CD4-positive, alpha-beta T cell treated with Interferon gamma for 1 hour (primary cell): ENCODE measurements at places on chromosomes 11 and 22.

- DNase-seq, result no peak
Observed at GRCh38 chr11:121152764-121153163, 51.7 kb downstream of the TECTA start.

DNA sequence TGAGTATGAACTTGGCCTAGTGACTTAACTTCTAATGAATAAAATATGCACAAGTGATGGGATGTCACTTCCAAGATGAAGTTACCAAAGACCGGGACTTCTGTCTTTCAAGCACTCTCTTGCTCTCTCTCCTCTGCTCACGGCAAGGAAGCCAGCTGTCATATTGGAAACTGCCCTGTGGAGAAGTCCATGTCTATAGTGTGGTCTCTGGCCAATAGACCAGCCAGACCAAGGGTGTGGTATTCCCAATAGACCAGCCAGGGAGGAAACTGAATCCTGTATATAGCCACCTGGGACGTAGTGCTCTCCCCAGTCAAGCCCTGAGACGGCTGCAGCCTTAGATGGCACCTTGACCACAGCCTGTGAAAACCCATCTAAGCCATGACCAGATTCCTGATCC, 93.2 kb upstream of the ALX4 start:
- DNase-seq, result no peak

DNA sequence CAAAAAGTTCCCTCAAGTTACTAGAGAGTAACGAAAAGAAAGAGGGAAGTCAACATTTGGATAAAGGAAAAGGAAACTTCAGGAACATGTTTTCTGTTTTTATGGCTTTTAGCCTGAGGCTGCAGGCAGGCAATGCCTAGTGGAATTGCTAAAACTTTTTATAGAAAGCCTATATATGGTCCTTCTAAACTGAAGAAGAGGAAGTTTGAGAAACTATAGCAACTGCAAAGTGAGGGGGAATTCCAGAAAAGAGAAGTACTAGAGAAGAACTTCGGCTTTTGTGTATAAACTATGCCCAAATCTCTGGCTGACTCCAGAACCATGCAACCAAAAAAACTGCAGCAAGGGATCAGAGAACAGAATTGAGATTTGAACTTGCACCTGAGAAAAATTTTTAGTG, 74.3 kb upstream of the ARHGAP42 start:
- no peak for DNase-seq

DNA sequence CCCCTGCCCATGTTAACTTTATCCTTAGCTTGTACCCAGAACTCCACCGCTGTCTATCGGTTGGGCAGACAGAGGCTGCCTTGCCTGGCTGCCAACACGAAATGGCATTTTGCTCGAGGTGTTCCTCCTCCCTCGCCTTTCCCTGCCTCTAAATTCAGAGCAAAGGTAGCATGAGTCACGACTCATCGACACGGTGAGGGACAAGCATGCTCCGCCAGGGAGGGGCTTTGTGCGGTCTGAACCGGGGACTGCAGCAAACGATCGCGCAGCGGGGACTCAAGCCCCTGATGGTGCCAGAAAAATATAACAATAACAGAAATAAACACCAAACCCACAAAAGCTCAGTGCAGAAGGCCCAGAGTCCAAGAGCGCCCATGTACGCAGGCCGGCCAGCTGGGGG, 52.3 kb downstream of the RTL6 start:
- DNase-seq, result no peak

DNA sequence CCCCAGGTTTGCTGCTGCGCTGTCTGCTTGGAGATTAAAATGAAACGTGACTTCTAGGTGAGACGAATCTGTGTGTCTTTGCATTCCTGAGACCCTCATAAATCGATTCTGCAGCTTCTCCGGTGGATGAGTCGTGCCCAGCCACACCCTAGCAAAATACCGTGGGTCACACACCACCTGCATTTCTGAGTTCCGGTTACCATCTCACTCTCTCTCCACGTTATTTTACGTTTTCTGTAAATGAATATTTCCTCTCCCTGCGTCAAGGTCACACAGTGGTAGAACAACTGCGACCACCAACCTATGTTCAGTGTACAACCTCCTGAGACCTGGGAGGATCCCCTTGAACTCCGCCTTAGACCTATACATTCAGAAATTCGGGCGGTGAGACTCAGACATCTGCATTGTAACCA, 1.1 kb downstream of the YWHAH start:
- DNase-seq, result no peak

DNA sequence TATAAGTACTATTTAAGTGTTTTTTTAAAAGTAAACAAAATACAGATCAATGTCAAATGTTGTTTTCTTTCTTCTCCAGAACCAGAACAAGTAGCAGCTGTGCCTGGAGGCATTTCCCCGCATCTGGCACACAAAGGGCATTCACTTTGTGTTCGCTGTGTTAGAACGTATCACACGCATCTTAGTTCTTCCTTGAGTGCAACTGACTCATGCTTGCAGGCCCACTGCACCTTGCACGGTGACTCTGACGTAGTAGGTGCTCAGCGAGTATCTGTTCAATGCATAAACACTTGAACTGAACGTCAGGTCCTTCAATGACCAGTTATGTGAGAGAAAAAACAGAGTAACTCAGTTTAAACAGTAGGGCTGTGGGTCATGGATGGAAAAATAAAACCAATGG, 3.5 kb downstream of the IFT27 start:
- DNase-seq, result no peak
